NCI-H1092 (cell line): ENCODE measurements at places on chromosomes 1 and 21.

GRCh38 chr1:66606362-66607065 lies 72.6 kb downstream of the SGIP1 start:
- no peak for DNase-seq

GRCh38 chr1:202078241-202078640 lies 44.5 kb upstream of the GPR37L1 start:
- no peak for DNase-seq

DNA sequence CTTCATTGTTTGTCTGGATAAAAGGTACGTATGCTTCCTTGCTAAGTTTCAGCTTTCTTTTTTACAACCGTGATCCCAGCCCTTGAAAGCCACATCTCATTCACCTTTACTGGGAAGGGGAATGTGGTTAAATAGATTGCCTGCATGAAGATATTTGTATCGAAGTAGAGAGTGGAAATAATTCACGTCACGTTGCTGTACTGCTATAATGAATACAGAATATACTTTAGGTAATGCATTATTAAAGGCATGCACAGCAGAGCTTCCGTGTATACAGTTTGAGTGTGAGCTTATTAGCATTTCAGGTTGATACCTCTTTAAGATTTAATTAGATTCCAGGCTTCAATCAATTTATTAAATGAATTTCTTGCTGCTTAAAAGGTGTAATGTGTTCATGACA lies 153.8 kb downstream of the HHAT start:
- no peak for DNase-seq

- DNase-seq = no peak
Observed at GRCh38 chr1:235441159-235441685, 63.0 kb downstream of the B3GALNT2 start.

- no peak for DNase-seq
Observed at GRCh38 chr1:178151831-178152230, 57.9 kb downstream of the RASAL2 start.

DNA sequence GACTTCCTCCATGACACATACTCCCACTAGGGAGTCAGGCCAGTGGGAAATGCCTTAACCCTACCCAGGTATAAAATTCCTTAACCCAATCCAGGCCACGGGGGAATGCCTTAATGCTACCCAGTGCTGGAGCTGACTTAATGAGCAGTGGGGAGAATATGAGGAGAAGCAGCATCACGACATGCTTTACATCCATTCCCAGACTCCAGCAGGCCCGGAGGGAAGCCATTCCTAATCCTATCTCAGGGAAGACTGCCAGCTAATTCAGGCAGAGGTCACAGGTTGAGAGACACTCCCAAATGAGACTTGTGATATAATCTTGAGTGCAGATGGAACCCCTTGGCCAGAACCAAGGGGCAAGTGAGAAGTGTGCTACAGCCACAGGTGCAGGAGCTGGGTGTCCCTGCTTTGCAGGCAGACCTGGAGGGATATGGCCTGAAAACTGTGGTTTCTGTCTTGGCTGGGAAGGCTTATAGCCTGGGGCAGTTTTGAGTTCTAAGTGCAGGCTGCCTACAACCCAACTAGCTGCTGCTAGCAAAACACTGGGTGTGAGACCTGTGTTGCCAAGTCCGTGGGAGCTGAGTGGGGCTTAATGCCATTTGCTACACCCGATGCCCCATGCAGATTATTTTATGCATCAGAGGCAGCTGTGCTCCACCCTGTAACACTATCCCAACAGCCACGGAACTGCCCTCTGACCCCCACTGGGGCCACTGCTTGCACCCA lies 45.1 kb upstream of the GUCA2A start:
- no peak for DNase-seq

DNA sequence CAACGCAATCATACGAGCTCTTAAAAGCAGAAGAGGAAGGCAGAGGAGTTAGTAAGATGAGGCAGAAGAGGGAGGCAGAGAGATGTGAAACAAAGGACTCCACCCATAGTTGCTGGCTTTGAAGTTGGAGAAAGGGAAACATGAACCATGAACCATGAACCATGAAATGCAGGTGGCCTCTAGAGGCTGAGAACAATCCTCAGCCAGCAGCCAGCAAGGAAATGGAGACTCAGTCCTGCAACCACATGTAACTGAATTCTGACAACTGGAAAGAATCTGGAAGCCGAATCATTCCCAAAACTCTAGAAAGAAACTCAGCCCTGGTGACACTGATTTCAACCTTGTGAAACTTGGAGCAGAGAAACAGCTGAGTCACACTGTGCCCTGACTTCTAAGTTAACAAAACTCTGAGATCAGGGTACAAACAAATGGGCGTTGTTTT lies 10.1 kb downstream of the DIPK1A start:
- DNase-seq = no peak

DNA sequence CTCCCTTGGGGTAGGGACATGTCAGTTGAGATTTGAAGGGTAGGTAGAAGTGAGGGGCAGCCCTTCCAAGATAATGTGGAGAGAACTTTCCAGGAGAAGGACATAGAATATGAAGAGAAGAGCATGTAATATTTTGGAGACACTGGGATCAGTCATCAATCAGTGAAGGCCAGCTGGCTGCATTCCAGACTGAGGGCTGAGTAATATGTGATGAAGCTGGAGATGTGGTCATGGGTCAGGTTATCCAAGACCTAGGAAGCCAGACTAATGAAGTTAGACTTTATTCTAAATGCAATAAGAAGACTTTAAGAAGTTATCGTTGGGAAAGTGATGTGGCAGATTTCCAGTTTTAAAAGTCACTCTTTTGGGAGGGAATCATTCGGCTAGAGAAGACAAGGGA lies 262.0 kb downstream of the HMCN1 start:
- DNase-seq = no peak

DNA sequence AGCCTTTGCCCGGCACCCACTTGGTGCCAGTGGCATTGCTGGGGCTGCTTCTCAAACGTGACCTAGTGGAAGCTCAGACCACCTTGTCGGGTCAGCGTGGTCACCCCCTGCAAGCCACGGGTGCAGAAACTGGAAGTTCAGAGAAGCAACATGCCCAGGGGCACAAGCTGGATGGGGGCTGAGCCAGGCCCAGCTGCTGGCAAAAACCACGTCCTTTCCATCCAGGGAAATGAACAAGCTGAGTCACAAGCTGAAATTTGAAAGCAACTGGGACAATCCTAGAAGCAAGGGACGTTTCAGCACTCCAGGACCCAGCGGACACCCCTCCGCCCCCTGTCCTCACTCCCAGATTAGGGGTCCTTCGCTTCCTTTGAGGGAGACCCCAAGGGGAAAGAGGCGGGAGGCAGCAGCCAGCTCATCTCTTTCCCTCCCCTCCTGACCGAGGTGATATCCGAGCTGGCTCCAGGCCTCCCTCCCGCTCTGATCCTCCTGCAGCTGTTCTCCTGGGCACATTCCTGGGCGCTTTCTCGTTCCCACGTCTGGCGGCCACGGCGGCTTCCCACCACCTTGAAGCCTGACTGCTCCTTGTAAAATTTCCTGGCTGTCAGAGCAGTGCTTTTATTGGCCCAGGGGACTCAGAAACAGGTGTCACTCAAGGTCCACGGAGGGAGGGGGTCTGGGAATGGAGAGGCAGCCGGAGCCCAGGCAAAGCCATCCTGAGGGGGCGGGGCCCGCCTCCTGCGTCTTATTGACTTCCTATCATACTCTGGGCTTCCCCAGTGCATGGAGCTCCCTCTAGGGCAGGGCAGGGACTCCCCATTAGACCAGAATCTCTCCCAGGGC lies 62.8 kb downstream of the PAX7 start:
- no peak for DNase-seq

DNA sequence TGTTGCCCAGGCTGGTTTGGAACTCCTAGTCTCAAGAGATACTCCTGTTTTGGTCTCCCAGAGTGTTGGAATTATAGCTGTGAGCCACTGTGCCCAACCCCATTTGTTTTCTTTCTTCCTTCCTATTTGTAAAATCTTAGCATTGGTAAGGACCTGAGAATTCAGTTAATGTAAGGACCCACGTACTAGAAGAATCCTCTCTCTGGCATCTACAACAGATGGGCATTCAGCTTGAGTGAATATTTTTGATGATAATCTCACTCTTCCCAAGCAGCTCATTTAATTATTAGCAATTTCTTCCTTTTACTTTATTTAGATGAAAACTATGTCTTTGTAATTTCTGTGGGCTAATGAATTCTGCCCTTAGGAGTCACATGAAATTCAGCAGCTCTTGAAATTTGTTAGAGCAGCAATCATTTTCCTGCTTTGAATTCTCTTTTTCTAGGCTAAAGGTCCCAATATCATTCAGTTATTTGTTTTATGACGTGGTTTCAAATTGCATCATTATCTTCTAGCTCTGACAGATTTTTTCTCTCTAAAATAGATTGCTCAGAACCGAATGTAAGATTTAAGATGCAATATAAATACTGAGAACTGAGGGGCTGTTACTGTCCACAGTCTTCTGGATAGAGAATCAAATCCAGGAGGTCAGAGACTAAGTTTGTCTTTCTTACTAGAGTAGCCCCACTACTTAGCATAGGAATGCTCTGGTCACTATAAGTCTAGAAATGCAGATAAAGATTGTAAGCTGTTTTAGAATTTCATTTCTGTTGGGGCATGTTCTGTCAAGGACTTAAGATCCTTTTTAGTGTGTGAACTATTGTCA lies 59.4 kb downstream of the EPB41 start:
- DNase-seq = no peak

- DNase-seq = no peak
Observed at GRCh38 chr21:44929242-44929798, 8.6 kb upstream of the ITGB2 start.

DNA sequence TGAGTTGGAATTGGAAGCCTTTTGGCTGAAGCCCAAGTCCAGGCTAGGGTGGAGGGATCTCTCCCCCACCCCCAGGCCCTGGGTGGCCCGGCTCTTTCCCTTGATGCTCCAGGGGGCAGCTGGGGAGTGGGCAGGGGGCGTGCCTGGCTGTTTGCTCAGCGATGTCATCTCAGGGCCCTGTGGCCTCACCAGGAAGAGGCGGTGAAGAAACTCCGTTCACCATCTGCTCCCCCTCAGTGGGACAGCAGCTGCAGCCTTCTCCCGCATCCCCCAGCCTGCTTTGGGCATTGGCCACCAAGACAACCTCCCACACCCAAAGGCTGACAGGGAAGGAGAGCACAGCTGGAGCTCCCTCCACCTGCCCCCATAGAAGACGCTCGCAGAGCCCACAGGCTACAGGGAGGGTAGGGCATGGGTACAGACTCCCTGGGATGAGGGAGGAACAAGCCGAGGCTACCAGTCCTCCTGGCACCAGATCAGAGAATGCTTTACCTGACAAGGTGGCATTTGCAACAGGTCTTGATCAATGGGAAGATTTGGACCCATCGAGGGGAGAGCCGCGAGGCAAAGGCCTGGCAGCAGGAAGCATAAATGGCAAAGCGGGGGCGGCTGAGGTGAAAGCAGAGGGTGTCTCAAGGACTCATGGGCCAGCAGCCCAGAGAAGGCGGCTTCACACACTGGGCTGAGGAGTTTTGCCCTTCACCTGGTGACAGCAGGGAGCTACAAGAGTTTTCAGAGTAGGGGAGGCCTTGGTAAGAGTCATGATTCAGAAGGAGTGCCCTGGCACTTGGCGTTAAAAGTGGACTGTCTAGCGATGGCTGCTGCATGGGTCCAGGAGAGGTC lies 6.5 kb upstream of the GUCA2A start:
- no peak for DNase-seq

- no peak for DNase-seq
Observed at GRCh38 chr1:1616838-1617237, 1.5 kb downstream of the MIB2 start.

- DNase-seq = no peak
Observed at GRCh38 chr21:25963181-25963580, 207.4 kb downstream of the APP start.

DNA sequence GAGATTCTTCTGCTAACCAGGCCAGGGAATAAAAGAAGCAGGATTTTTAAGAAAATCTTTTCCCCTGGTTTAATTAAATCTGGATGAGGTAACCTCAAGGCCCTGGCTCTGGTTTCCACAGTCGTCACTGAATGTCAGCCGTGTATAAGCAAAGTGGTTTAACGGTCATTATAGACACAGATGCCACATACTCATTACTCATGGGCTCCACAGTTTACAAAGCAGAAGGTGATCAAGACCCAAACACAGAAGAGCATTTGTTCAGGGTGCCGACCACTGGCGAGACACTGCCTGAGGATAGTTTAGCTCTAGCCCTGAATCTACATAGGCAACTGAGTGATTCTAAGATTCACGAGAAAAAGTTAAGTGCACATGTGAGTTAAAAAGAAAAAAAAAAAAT lies 27.8 kb upstream of the RAP1GAP start:
- no peak for DNase-seq

DNA sequence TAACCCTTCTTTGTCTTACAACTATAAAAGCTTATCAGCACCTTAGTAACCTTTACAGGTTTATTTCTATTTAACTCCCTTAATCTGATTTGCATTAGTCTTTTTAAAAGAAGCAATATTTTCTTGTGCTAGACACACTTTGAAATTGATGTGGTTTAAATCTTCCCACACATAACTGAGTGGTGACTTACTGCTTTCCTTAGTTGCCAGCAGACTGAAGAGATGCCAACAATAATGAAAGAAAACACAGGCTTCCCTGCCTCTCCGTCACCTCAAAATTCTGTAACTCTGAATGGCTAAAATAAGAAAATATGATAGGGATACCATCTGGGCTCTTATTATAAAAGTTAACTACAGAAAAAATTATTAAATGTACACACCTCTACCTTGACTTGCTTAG lies 196.8 kb downstream of the PTBP2 start:
- DNase-seq = no peak

DNA sequence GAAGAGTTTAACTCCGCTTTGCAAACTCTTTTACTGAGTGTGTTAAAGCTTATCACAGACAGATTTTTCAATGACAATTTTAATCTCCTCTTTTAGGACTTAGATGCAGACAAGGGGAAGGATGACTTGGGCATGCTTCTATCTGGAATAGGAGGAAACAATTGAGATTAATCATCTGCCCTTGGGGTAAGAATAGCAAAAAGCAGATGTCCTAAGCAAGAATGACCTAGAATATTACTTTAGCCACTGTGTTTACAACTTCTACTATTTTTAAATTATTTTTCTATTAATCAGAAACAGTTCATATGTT lies 569.0 kb upstream of the ADGRL2 start:
- DNase-seq = no peak

- DNase-seq = no peak
Observed at GRCh38 chr21:32386195-32386870, 6.5 kb downstream of the URB1 start.

DNA sequence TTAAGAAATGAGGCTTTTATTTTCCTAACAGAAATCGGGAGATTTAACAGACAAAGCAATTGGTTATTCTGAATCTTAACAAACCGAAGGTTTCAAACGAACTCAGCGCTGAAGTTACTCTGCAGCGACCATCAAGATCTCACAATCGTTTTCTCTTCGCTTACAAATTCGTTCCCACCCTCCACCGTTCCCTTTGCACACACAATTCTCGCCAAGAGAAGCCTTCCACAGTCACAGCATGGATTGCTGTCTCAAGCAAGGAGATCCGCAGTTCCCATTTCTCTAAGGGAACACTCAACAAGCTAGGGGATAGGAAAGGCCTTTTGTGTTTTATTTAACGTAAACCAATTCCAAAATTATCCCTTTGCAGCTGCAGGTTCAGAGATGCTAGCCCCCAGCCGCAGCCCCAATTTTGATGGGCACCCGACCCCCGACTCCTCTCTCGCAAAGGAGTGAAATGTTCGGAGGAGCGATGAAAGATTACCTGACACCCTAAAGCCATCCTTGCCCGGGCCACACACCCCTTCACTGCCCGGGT lies 755 bp downstream of the FBXO42 start:
- DNase-seq = no peak

- DNase-seq = no peak
Observed at GRCh38 chr1:152397474-152397873, 16.6 kb downstream of the CRNN start.
